ENCODE measurements at places on chromosomes 11 and 22.

GRCh38 chr11:60710482-60710881, 11.1 kb downstream of the MS4A8 start:
- DNase-seq, result no peak

DNA sequence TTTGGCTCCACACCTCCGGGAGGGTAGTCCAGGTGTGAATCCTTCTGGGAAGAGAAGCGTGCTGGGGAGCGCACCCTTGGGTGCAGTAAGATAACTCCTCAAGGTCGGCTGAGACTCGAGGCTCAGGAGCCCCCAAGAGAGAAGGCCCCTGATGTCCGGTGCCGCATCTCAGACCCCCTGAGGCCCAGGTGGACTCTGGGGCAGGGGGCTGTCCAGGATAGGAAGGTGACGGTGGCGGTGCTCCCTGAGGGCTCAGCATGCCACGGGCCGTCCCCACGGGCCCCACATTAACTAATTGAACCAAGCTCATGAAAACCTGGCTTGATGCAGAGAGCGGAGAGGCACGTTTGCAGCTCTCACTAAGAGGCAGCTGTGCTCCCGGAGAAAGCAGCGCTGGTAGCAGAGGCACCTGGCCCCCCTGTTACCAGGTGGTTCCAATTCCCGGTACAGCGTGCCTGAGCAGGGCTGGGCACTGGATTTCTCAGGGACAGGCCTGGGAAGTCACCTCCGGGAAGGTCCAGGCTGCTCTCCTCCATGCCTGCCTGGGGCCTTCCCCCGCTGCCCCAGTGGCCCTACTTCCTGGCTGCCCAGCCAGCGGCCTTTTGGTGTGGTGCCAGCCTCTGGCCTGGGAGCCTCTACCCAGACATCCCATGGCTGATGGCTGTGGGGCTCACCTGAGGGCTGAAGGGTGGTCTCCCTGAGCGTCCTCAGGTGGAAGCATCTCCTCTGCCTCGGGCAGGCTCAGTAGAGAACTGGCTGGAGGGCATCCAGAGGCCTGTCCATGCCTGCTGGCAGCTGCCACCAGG, 1.1 kb downstream of the KCNQ1 start:
- no peak for DNase-seq

- no peak for DNase-seq
Measured at GRCh38 chr11:106523921-106524320, 446.5 kb downstream of the AASDHPPT start.

DNA sequence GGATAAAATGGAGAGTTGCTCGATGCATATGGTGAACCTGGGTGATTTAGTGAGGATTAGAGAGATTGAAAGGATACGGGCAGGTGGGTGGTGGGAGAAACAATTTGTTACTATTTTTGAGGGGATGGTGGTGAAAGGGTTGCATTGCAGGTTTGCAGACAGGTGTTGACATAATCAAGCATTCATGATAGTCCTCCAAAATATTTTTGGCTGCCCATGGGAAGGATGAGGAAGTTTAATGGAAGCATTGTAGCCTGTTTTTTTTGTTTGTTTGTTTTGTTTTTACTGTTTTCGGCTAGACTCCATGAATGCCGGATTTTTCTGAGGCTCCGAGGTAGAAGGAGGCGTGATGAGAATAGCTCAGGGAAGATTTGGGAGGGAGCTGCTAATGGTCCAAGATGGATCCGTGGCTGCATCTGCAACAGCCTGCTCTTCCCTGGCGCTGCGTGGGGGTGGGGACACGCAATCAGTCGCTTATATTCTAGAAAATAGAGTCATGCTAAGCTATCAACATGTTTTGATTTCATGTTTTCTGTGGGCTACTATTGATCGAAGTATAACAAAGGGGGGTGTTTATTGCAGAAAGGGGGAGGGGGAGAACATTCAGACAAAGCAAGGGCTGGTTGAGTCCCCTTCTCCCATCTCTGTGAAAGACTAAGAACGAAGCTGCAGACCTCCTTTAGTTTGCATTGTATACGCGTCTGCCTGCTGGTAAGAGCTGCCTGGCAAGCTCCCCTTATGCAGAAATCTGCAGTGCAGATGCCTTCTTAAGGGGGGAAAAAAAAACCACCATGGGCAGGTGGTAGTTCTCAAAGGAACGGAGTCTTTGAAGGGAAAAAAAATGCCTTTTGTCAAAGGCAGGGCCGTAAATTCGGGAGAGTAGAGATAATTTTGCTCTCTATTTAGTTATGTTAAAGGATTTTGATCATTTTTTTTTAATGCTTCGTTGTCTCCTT, 1.0 kb downstream of the RTN3 start:
- DNase-seq, result no peak

- DNase-seq, result no peak
Measured at GRCh38 chr22:41570221-41570620, 9.4 kb downstream of the CSDC2 start.

DNA sequence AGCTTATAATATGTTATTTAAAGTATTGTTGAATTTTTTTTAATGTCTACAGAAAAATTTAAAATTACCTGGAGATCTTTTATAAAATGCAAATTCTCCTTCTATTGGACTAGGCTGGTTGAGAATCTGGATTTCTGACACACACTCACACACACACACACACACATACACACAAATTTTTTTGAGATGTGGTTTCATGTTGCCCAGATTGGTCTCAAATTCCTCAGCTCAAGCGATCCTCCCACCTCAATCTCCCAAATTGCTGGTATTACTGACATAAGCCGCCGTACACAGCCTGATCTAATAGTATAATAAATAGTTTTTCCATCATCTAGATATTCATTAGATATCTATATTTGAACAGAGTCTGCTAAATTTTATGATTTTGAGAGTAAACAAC, 4.5 kb upstream of the RFPL1 start:
- no peak for DNase-seq

DNA sequence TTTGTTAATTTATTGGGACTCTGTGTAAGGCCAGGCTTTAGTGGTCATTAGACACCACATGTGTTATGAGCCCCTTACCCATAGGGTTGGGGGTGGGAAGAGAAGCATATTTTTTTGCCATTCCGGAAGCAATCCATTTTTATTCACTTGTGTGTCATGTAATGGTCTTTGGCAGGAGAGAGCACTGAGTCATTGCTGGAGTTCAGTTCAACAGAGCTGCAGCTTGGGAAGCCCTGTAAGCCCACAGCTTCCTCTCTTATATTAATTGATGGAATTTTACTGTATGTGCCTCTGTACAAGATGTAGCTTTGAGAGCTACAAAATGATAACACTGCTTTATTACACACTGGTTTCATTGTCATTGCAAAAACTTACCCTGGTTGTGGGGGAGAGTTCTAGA, 177.3 kb upstream of the SORL1-AS1 start:
- DNase-seq, result no peak

GRCh38 chr11:76680518-76681425, 10.2 kb upstream of the LRRC32 start:
- DNase-seq, result no peak

DNA sequence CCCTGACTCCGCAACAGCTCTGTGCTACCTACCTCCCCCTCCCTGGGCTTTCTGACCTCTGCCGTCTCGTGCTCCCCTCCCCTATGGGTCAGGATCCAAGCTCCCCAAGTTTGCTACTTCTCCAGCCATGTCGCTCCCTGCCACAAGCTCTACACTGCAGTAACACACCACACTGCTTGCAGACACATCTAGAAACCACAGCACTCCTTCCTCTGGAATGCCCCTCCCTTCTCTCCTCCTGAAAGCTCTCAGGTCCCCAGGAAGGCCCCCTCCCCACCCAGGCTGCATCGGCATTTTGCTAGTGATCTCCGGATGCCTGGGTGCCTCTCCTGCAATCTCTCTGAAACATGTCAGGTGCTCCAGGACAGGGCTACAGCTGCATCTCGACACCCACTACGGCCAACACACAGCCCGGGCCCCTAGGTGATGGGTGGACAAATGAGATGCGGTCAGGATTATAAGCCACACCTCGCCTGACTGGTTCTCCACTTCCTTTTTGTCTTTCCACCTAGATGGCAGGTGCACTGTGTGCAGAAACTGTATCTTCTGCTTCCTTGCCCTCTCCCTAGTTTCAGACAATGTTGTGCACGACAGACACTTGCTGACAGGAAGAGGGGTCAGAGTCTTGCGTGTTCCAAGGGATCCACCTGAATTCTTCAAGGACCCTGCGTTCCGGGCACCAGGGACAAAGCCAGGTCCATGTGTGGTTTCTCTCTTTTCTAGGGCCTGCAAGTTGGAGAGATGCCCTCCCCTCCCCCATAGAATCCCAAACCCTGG, 22.9 kb downstream of the RPUSD4 start:
- no peak for DNase-seq

DNA sequence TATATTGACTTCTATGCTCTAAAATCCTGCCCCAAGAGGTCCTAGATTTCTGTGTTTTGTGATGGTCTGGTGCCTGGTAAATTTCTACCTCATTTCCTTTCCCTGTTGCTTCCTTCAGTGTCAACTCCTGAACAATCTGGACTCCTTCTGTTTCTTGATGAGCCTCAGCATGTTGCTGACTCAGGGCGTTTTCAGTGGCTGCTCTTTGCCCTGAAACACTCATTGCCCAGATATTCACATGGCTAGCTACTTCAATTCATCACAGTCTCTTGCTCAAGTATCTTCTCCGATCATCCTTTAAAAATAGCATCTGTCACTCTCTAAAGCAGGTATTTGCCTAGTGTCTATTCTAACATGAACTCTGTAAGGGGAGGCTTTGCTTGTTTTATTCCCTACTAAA, 526.3 kb upstream of the RAG2 start:
- DNase-seq, result no peak

DNA sequence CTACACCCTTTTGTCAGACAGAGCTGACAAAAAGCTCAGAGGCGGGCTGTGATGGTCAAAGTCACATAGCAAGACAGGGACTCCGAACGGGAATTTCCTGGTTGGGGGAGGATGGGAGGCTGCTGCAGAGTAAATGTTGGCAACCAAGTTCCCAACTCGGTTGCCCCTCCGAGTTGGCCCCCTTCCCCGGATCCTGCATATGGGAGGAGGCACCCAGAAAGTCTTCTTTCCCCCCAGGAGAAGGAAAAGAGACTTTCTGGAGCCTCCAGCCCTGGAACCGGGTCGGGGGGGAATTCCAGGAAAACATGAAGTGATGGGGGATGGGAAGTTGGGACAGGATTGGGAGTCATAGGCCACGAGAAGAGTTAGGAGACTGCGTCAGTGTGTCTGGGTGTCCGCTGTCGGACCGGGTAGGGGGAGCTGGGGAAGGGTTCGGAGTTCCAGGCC, 614 bp downstream of the SELENOM start:
- no peak for DNase-seq

DNA sequence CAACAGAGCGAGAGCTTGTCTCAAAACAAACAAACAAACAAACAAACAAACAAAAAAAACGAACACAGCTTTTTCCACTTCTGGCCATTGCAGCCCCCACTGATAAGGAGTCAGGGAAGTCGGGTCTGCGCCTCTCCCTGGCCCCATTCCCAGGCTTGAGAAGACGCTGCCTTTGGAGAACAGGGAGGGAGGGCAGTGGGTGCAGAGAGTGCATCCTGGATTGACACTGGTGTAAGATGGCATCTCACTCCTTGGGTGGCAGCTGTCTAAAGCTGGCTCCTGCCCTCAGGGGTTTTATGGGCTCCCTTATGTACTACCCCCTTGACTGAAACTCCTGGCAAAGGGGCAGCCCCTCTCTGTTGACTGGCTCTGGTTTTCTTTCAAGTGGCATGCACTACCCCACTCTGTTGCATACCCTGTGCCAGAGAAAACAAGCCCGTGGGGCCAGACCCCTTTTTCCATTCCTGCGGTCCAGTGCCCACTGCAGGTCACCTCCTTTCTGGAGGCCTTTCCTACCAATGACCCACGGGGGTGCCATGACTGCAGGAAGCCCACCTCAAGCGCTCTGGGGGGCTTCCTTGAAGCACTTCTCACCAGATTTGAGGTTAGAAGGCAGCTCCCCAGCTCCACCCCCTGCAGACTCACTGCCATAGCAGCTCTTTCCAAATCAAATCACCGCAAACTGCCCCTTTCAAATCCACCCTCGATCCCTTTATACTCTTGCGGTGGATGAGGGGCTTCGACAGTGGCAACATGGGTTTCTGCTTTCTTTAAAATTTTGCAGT, 12.7 kb downstream of the DRAP1 start:
- no peak for DNase-seq

GRCh38 chr11:39541945-39542351, 1917.5 kb downstream of the LRRC4C start:
- DNase-seq, result no peak

- DNase-seq, result no peak
Measured at GRCh38 chr11:33928564-33928963, 36.7 kb upstream of the LMO2 start.

DNA sequence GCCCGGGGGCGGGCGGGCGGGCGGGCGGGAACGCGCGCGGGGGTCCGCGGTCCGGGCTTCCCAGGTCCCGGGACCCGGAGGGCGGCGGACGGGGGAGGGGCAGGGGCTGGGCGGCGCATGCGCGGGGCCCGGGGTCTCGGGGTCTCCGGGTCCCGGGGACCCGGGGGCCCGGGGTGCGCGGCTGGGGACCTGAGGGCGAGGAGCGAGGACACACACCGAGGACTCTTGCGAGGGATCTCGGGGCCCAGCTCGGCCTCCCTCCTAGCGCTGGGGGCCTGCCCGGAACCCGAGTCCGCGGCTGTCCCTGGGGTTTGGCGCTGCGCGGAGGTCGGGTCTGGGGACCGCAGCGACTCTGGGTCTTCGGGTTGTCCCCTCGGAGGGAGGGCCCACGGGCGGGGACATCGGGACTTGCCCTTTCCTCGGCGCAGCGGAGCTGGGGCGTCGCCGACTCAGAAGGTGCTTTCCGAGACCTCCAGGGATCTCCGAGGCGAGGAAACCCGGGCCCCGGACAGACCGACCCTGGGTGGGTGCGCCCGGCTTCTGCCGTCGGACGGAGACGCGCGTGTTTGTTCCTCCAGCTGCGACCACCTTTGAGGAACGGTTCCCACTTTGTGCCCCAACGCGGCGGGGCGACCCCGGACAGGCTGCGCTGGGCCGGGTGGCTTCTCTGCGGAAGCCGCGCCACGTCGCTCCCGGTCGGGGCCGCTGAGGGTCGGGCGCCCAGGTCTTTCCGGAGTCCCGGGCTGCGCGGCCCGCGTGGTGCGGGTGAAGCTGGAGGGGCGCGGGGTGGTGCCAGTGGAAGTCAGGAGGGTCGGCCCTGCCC, 540 bp downstream of the PPARA start:
- DNase-seq, result no peak

GRCh38 chr11:86740628-86741483, 59.5 kb upstream of the PRSS23 start:
- no peak for DNase-seq

GRCh38 chr22:42066126-42066761, 4.4 kb downstream of the NAGA start:
- no peak for DNase-seq

- DNase-seq, result no peak
Measured at GRCh38 chr11:104104664-104105063, 59.3 kb downstream of the PDGFD start.
